ENCODE measurements at places on chromosomes 6 and 20. TPM values are rescaled to one million over a fixed set of nuclear protein-coding genes. Genes with fewer than 3 reads are reported as not detected.

KAT14 gene
- total RNA-seq = 14.8 TPM

CALHM6 gene
- total RNA-seq = 3.0 TPM

- DNase-seq = no peak
Observed at GRCh38 chr20:58668901-58669286, 17.8 kb downstream of the STX16 start.

DNA sequence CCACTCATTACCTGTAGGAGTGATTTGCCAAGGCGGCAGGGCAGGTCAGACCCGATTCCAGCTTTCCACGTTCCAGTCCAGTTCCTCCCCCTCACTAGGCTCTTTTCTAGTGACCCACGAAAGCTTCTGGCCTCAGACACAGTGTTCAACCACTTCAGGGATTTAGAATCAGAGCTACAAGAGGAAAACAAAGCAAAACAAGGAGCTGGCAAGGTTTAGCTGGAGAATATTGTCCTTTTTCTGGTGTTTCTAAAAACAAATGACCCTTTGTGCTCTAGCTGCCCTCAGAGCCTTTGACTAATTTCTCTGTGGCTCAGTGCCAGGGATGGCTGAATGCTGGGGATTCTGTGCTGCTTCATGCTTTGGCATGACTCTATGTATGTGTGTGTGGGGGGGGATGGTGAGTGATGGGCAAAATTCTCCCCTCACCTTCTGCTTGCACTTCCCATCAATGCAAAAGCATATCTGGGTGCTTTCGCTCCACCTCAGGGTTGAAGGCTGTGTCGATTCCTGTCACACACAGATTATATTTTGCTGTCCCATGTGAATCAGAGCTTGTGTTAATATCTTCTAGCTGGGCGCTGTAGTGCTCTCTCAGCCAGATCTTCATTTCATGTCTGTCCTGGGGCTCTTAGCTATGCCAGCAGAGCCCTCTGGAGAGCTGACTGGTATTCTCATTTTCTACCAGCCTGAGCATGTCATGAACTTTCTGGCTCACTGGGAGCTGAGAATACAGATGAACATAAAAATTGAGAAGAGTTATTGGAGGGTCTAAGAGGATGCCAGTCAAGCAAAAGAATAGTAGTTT is 19.3 kb upstream of the NEDD9 start:
- peak; percentile 77 for DNase-seq

GRCh38 chr20:58458342-58459057 is 56.7 kb downstream of the APCDD1L start:
- DNase-seq = no peak

SRXN1 gene
- total RNA-seq = 22.9 TPM

RAET1L gene
- not detected for total RNA-seq

DNA sequence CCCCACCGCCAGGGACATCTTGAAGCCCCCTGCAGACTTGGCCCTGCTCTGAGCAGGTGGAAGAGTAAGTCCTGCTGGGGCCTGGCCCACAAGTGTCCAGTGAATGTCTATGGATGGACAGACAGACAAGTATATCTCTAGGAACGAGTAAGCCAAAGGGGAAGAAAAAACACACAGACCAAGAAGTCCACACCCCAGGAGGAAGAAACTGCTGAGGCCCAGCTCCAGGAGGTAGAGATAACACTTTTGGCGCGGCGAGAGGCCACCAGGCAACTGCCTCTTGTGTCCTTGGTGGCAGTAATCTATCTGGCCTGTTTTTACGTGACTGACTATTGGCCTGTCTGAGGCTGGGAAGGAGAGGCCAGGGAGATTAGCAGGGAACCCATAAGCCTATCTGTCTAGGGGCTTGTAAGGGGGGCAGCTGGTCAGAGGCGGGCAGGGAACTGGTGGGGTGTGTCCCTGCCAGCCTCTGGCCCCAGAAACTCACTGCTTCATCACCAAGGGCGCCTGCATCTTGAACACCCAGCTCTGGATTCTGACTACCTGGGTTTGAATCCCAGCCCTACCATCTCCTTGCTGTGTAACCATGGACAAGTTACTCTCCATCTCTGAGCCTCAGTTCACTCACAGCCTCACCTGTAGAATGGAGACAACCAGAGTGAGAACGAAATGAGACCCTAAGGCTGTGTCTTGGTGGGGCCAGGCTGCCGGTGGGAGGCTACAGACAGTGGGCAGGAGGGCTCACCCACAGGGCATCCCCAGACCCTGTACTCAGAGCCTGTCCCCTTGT is 31.3 kb downstream of the C20orf203 start:
- no peak for DNase-seq
